ENCODE measurements at places on chromosomes 2 and 18. TPM values are rescaled to one million over a fixed set of nuclear protein-coding genes. Genes with fewer than 3 reads are reported as not detected.

- DNase-seq = no peak
- no peak overlapping the region for H3K27ac ChIP-seq
- no peaks in the 10 kb centered on the region for H3K27me3 ChIP-seq
- no peaks in the 10 kb centered on the region for H3K4me1 ChIP-seq
- H3K4me3 ChIP-seq = no peak overlapping the region
Observed at GRCh38 chr2:32442020-32442467, 85.2 kb downstream of the BIRC6 start.

- no peaks in the 10 kb centered on the region for H3K27me3 ChIP-seq
- 0 out of 2 replicates have a peak overlapping the region, but pooled peaks have one; percentile 36 for H3K27ac ChIP-seq
- no peak for DNase-seq
- H3K36me3 ChIP-seq = peaks cover 8% of the 10 kb centered on the region
- peaks cover 68% of the 10 kb centered on the region for H3K4me1 ChIP-seq
- H3K4me3 ChIP-seq = no peak overlapping the region
Observed at GRCh38 chr2:46329340-46329739, 32.1 kb downstream of the EPAS1 start.

DNA sequence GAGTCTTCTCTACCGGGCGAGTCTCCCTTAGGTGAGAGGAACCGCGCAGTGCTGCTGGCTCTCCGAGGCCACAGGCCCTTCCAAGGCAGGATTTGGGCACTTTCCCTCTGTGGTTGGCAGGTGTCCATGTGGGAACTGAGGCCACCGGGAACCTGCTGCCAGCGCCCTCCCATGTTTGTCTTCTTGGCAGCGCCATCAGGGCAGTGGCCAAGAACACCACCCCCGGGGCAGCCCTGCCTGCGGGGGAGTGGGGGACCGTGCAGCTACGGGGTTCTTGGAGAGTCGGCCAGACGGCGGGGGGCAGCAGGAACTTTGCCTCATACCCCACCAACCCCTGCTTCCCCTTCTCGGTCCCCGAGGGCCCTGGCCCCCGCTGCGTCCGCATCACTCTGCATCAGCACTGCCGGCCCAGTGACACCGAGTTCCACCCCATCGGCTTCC lies 10.0 kb downstream of the CAPN10 start:
- H3K27ac ChIP-seq = no peak overlapping the region
- no peaks in the 10 kb centered on the region for H3K27me3 ChIP-seq
- no peak for DNase-seq
- no peak overlapping the region for H3K4me3 ChIP-seq
- no peaks in the 10 kb centered on the region for H3K4me1 ChIP-seq

ZSWIM2 gene
- not detected for total RNA-seq

SLC4A3 gene
- total RNA-seq = 7.3 TPM

Measured in PC-9 (cell line).